ENCODE measurements at places on chromosomes 11 and 22. TPM values are rescaled to one million over a fixed set of nuclear protein-coding genes. Genes with fewer than 3 reads are reported as not detected.

DNA sequence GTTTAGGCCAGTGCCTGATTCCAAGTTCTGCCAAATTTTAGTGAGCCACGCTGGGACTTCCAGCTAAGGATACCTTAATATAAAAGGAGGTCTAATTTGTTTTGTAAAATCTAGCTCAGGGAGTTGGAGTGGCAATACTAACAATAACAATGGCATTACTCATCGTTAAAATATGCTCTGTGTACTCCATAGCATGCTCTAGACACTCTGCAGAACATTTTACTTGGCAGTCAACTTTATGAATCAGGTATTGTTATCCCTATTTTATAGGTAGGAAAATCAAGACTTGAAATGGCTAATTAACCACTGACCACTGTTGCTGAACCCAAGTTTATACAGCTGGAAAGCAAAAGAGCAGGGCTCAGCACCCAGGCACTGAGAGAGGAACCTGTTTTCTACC lies 485.0 kb upstream of the KIRREL3 start:
- DNase-seq = no peak

- H3K4me1 ChIP-seq = no peaks in the 10 kb centered on the region
- no peaks in the 10 kb centered on the region for H3K36me3 ChIP-seq
- peaks cover 4% of the 10 kb centered on the region for H3K27me3 ChIP-seq
- H3K27ac ChIP-seq = no peak overlapping the region
- DNase-seq = no peak
Observed at GRCh38 chr11:130514316-130514715, 65.9 kb downstream of the ADAMTS15 start.

DNA sequence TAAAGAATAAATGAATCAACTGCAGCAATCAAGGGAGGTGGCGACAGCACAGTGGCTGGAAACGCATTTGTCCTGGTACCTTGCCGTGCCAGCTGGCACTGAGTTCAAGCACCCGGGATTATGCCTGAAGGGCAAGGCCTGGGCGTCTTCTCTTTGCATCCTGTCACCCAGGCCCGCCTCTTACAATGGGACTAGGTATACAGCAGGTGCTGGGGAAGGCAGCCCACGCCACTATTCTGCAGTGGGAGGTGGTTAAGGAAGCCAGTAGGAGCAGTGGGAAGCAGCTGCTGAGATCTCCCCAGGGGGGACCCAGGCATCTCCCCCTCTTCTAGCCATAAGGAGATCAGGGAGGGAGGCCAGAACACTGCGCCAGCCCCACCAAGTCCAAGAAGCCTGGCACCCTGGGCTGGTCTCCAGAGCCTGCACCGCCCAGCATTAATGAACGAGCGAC lies 15.3 kb upstream of the BAIAP2L2 start:
- H3K27me3 ChIP-seq = no peaks in the 10 kb centered on the region
- DNase-seq = no peak
- H3K4me1 ChIP-seq = no peaks in the 10 kb centered on the region

GRCh38 chr11:112127056-112127455 lies 36.8 kb downstream of the IL18 start:
- H3K4me1 ChIP-seq = no peaks in the 10 kb centered on the region
- DNase-seq = no peak
- no peaks in the 10 kb centered on the region for H3K36me3 ChIP-seq
- no peaks in the 10 kb centered on the region for H3K27me3 ChIP-seq
- H3K4me3 ChIP-seq = no peak overlapping the region

DNA sequence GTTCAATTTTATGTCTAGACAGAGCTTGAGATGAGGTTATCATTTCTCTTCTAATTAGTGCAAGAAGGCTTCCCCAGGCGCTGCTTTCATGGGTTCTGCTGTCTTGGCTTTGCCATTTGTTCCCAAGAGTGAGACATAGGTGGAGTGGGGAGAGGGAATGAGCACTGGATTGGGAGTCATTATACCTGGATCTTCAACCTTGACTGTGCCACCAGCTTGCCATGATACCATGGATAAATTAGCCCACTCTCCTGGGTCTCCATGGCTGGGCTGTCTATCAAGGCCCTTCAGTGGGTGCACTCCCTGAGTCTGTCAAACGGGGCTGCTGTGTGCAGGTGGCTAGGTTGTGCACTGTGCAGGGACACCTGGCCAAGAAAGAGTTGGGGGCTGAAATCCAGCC lies 15.6 kb upstream of the NECTIN1 start:
- no peak for DNase-seq
- H3K27me3 ChIP-seq = peaks cover 24% of the 10 kb centered on the region
- peaks cover 8% of the 10 kb centered on the region for H3K4me1 ChIP-seq

DNA sequence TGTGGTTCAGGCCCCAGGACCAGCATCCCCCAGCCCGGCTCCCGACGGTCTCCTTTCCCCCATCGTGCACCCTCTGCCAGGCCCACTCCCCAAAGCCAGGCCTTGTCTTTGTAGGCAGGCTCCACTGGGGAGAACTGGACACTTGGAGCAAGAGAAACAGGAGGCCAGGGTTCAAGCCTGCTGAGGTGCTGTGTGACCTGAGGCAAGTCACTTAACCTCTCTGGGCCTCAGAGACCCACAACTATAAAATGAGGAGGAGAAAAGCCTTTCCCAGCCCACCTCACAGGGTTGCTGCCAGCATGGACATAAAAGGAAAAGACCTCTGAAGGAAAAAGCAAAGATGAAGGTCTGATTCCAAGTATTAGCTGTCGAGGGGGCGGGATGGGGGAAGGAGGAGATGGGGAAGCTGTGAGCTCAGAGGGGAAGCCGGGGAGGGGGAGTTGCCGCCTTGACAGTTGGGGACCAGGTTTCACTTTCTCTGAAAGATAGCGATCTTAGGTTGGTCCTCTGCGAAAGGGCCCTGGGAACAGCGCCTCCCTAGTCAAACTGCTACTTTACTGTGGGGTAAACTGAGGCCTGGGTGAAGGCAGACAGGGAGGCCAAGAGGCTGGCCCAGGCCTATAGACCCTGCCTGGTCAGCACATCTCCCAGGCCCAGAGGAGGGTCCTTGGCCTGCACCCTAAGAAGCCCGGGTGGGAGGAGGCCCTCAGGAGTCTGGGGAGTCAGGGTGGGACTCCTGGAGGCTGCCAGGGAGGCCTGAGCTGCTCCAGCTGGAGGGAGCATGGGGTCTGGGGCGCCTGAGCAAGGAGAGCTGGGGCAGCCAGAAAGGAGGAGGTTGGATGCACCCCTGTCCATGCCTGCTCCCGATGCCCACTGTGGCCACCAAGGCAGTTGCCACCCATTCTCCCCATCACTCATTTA lies 991 bp upstream of the OSM start:
- H3K27ac ChIP-seq = peak overlapping the region; percentile 99
- peaks cover 57% of the 10 kb centered on the region for H3K36me3 ChIP-seq
- peaks cover 35% of the 10 kb centered on the region for H3K4me1 ChIP-seq
- peak overlapping the region; percentile 95 for H3K4me3 ChIP-seq

GRCh38 chr11:4167758-4168157 lies 73.2 kb downstream of the RRM1 start:
- no peaks in the 10 kb centered on the region for H3K36me3 ChIP-seq
- H3K27me3 ChIP-seq = no peaks in the 10 kb centered on the region
- no peaks in the 10 kb centered on the region for H3K4me1 ChIP-seq
- no peak for DNase-seq
- no peak overlapping the region for H3K4me3 ChIP-seq

DNA sequence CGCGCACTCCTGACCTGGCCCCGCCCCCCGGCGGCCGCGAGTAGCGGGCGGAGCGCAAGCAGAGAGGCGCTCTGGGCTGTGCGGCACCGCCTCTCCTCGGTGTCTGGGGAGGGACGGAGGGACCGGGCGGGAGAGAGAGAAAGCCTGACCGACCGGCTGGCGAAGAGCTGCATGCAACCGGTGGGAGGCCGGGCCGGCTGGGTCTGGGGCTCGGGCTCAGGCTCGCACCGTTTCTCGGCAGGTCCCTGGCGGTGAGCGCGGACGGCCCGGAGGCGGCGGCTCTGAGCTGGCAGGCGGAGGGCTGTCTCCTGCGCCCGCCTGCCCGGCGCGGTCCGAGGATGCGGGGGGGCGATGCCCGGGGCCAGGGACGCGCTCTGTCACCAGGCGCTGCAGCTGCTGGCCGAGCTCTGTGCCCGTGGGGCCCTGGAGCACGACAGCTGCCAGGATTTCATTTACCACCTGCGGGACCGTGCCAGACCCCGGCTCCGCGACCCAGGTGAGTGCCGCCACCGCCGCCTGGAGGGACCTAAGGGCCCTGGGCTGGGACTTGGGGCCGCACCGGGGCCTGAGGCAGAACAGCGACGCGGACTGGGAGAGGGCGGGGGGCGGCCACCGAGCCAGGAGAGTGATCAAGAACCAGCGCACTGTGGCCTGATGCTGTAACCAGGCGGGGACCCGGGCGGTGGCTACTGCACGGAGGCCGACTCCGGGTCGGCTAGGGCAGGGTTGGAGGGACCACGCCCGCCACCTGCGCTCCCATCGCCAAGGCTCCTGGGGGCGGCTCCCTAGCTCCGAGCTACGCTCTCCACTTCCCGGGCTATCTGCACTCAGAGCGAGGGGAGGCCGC lies at the start of gene SYT9:
Gene SYT9, plus strand, starts transcription at position 69 of the 847 bp plus-strand sequence. Its CDS starts 283 bp downstream, at position 352.
- no peak within 1 kb of the TSS for H3K4me3 ChIP-seq
- peak; percentile 11 for DNase-seq
- peaks cover 56% of the 10 kb centered on the region for H3K27me3 ChIP-seq
- H3K36me3 ChIP-seq = no peaks in the 10 kb centered on the region
- no peak within 1 kb of the TSS for H3K27ac ChIP-seq

GRCh38 chr22:20495861-20496681 lies 476 bp upstream of the KLHL22 start:
- DNase-seq = peak; percentile 94
- H3K4me1 ChIP-seq = peaks cover 34% of the 10 kb centered on the region
- H3K4me3 ChIP-seq = peak overlapping the region; percentile 88
- H3K27ac ChIP-seq = peak overlapping the region; percentile 84
- no peaks in the 10 kb centered on the region for H3K36me3 ChIP-seq

DNA sequence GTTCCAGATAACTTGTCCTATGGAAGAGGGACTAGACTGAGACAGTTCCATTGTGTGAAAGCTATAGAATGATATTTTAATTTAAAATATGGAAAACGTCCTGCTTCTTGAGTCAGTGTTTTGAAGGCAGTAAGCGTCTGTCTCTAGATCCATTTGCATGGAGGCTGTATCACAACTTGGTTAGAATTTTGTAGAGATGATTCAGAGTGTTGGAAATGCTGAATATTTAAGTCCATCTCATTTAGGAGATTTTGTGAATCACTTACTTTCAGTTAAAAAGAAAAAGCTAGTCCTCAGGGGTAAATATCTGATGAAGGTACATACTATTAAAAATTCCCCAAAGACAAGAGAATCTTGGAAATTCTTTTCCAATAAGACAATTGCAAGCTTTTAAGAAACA lies 72.7 kb downstream of the FANCF start:
- no peaks in the 10 kb centered on the region for H3K36me3 ChIP-seq
- peaks cover 9% of the 10 kb centered on the region for H3K27me3 ChIP-seq
- no peak overlapping the region for H3K27ac ChIP-seq
- peaks cover 3% of the 10 kb centered on the region for H3K4me1 ChIP-seq
- no peak for DNase-seq
- no peak overlapping the region for H3K4me3 ChIP-seq

DNA sequence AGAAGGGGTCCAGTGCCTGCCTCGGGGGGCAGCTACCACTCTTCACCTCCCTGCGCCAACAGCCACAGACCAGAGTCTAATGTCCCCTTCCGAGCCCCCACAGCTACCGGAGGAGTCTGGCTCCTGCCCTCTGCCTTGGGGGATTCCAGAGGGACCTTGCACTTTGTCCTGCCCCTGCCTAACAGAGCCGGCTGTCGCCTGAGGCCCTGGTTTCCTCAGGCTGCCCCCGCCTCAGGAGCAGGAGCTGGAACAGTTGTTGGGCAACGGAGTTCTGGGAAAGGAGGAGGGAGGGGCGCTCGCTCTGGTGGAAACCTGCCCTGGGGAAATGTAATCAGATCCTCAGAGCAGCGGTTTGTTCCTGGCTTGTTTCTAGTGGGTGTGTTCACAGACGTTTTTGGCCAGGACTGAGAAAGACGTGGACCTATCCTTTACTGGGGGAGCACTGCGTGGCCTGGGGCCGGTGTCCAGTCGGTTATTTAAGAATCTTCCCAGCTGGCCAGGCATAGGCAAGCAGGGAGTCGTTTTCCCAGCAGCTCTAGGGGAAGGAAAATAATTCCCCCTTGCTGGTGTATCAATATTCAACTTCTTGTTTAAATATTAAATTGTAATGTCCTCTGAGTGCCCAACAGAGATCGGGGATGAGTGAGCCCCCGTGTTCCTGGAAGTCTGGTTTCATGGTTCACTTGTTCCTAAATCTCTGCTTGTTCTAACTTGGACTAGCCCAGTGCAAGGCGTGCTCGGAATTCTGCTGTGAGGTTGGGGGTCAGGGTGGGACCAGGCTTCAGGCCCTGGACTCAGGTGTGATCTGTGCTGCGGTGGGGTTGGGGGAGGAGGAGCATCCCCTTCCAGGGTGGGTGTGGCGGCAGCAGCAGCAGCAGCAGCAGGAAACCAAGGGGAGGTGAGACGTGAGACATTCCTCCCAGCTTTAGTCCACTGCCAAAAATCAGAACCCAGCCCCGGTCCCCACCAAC lies 32.1 kb downstream of the A4GALT start:
- H3K27ac ChIP-seq = no peak overlapping the region
- H3K27me3 ChIP-seq = no peaks in the 10 kb centered on the region
- H3K36me3 ChIP-seq = no peaks in the 10 kb centered on the region
- H3K4me3 ChIP-seq = no peak overlapping the region
- DNase-seq = no peak

Gene POU2AF3
- not detected for total RNA-seq

Gene CTSC
- 59.8 TPM for total RNA-seq

Gene ARHGAP20
- total RNA-seq = 0.25 TPM

Gene BDNF
- not detected for total RNA-seq

Gene GUCY1A2
- not detected for total RNA-seq

Gene YPEL4
- total RNA-seq = 0.43 TPM

Gene SLN
- not detected for total RNA-seq

Gene CARS1
- total RNA-seq = 88.2 TPM

Gene MS4A15
- total RNA-seq = not detected

Measured in activated CD8-positive, alpha-beta T cell treated with anti-CD3 and anti-CD28 coated beads for 36 hours (primary cell).